Cardiac muscle cell (in vitro differentiated cells and primary cell): ENCODE measurements at places on chromosomes 3 and 15. TPM values are rescaled to one million over a fixed set of nuclear protein-coding genes. Genes with fewer than 3 reads are reported as not detected.

Gene SLC2A2
- total RNA-seq = not detected in 2 replicates

- DNase-seq = no peak
Observed at GRCh38 chr3:184366619-184367289, 5.2 kb downstream of the POLR2H start.

DNA sequence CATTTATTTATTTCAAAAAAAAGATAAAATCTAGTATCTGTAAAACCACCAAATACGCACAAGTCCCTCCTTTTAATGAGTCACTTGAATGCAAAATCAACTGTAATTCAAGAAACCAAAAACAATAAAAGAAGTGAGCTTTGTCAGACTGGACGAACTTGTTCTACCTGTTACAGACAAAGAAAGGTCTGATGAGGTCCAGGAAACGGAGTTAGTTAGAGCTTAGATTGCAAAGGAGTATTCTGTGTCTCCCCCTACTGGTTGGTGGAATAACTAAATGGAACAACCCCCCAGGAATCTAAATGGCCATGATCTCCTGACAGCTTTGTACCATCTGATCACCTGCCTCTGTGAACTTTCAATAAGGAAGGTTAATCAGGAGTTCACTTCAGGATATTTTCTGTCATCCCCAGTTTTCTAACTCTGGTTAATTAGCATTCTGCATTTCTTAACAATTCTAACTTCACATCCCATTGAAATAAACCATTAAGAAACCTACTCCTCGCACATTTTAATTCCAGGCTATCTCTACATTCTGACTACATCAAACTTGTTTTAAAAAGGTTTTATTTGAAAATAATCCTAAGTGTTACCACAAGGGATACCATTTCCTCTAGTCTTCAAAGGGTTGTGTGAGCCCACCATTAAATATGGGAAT lies 333.0 kb upstream of the SATB1 start:
- DNase-seq = peak; percentile 69

- DNase-seq = no peak
Observed at GRCh38 chr15:63565536-63566186, 31.5 kb upstream of the FBXL22 start.

GRCh38 chr3:184333190-184333589 lies 4.2 kb upstream of the FAM131A start:
- no peak for DNase-seq

Gene RASGRP1
- 2.6 and 4.5 TPM in 2 replicates for total RNA-seq

Gene CACNA2D3
- 0.11 and 0.45 TPM in 2 replicates for total RNA-seq

Gene TRIM42
- total RNA-seq = not detected in 2 replicates

DNA sequence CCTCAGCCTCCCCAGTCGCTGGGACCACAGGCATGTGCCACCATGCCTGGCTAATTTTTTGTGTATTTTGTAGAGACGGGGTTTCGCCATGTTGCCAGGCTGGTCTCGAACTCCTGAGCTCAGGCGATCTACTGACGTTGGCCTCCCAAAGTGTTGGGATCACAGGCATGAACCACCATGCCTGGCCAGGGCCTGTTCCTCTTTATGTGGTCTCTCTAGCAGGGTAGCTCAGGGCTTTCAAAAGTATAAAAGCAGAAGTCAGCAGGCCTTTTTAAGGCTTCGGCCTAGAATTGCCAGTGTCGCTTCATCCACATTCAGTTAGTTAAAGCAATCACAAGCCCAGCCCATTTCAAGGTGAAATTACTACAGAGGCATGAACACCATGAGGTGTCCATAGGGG lies 7.6 kb downstream of the VHL start:
- DNase-seq = no peak

DNA sequence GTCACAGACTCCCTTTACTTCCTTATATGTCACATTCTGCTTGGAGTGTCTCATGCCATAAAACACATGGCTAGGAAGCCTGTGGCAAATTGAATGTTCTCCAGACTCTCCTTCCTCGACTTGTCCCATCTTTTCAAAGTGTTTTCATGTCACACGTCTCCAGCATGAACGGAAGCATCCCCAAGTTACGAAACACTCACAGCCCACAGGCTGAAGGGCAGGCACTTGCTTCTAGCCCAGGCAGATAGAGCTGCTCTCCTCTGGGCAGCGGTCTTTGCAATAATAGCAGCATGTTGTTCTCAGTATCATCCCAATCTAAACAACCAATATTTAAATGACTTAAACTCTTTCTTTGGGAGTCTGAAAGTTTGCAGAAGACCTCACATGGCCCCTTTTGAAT lies 85.3 kb upstream of the ADAMTS9 start:
- DNase-seq = no peak

DNA sequence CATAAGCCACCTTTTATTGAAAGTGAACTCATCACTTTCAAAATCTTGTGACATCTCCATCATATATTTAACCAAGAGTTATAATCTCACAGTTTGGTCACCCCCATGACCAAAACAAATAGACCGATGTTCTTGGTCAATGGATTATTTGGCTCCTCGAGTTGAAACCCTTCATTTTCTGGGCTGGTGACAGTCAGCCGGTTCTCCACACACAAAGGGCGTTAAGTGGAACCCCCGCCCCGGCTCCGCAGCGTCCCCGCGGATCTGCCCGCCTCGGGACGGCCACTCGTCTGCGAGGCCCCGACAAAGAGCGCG lies 772 bp downstream of the TSPAN3 start:
- DNase-seq = no peak

- DNase-seq = no peak
Observed at GRCh38 chr3:188241883-188242282, 87.9 kb downstream of the LPP start.

DNA sequence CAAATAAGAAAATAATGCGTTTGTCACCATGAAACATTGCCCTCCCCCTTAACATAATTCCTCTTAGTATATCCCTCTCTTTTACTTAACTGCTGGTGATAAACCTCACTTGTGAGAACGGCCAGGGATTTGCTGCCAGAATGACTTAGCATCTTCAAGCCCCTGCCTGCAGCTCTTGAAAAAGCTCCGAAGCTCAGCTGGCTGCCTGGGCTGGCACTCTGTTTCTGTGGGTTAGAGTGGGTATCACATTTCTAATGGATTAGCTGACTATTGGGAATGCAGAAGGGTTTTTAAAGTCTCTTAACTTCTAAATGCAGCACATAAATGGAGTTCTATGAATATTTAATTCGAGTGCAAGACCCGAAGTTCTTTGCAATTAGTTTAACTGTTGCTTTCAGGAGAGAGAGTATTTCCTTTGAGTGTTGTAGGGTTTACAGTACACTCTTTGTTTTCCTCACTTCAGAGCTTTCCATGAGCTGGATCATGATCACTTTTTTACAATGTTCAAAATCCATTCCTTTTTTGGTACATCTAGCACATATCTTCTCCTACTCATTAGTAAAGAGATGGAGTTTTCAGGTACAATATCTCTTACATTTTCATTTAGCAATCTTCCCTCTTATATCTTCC lies 124.7 kb upstream of the RBMS3 start:
- no peak for DNase-seq

DNA sequence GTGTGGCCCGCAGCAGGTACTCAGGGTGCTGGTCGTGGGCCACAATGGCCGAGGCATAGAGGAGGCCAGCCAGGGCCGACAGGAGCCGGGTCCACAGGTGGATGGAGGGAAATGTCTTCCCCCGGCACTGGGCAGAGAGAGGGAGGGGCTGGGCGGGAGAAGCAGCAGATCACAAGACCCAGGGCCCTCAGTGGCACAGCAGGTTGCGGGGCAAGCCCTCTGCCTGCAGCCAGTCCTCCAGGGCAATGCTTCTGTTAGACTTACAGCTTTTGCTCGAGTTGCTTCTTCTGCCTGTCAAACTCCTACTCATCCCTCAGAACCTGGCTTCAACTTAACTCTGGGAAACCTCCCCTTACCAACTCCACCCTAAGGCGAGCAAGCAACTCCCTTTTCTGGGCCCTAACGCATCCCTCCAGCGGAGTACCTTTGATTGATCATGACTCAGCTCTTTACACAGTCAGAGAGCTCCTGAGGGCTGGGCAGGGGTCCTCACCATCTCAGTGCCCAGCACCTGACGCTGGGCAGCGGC lies 16.0 kb downstream of the TMEM44 start:
- no peak for DNase-seq

Gene THRB
- 0.57 and 0.67 TPM in 2 replicates for total RNA-seq

- DNase-seq = no peak
Observed at GRCh38 chr3:143506190-143506589, 342.1 kb downstream of the SLC9A9 start.

DNA sequence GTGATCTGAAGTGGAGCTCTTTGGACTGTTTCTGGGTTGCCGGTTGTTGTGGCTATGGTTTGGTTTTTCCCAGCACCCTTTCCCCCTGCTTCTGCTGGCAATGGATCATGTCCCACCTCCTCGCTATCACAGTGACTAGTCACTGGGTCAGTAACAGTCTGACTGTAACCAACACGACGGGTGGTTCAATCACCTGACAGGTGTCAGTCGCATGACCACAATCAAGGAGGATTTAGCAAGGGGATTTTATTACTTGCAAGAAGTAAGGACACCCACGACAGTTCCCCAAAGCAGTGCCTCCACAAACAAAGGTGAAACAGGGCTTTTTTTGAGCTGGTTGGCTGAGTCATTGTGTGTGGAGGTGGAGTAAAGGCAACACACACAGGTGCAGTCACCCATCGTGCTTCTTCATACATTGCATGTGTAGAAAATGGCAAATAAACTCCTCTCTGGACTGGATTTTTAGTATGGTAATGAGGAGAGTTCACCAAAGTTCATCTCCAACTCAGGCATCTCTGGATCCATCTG lies 58.8 kb upstream of the FAM3D start:
- DNase-seq = no peak

Gene GOLGA6C
- 0.07 and 0.09 TPM in 2 replicates for total RNA-seq

GRCh38 chr3:133761605-133762484 lies 15.7 kb downstream of the TF start:
- DNase-seq = no peak

Gene LZTFL1
- total RNA-seq = 26.4 and 30.2 TPM in 2 replicates

Gene ARID3B
- total RNA-seq = 60.7 and 69.8 TPM in 2 replicates

Gene MDFIC2
- total RNA-seq = not detected in 2 replicates

- DNase-seq = no peak
Observed at GRCh38 chr3:188672840-188673239, 498.9 kb upstream of the TPRG1 start.

GRCh38 chr3:46553154-46553553 lies 12.9 kb downstream of the LRRC2 start:
- DNase-seq = peak; percentile 36

- no peak for DNase-seq
Observed at GRCh38 chr3:40736943-40737342, 212.2 kb downstream of the ZNF621 start.

Gene SERPINI2
- 0.57 TPM in 1 of 2 replicates, not detected in the other for total RNA-seq

DNA sequence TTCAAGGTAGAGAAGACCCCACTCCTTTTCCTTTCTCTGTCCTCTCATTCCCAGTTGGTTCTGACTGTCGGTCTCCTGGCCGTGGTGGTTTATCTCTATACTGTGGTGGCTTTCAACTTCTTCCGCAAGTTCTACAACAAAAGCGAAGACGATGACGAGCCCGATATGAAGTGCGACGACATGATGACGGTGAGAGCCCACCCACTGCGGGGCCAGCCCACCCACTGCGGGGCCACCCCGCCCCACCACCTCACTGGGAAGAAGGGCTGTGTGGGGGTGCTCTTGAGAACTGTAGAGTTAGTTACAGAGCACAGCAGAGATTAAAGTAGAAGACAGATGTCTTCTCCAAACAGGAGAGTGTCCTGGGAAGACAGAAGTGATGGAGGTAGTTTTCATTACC lies 110.6 kb upstream of the CHRM5 start:
- no peak for DNase-seq

DNA sequence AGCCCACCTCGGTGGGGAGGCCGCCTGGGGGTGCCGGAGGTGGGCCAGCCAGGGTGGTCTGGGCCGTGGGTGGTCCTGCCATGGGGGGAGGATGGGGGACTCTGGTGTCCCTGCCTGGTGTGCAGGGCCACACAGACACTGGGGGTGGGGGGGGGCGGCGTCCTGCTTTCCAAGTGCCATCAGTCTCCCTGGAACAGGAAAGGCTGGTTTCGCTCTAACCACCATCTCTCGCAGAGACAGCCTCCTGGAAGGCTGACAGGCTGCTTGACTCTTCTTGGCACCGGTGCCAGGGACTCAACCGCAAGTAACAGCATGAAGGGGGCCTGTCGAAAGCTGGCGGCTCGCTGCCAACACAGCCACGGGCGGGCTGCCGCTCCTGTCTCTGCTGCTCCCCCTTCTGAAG lies 40.3 kb downstream of the RGMA start:
- DNase-seq = no peak

GRCh38 chr15:47803767-47804166 lies 86.5 kb downstream of the SEMA6D start:
- DNase-seq = no peak

DNA sequence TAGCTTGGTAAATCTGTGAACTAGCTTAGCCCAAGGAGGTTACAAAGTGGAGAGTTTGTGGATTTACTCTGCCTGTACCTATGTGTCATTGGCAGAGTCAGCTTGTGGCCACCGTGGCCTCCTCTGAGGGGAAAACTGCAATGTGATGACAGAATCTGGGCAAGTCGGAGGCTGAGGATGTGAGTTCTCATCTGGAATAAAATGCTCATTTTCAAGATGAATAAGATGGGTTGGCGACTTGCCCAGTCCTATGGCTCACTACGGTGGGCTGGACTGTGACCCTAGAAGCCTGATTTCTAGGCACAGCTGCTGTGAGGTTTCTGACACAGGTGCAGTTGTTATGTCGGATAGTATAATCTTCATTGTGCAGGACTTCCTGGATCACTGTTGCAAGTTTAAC lies 83.7 kb downstream of the ETV5 start:
- no peak for DNase-seq

DNA sequence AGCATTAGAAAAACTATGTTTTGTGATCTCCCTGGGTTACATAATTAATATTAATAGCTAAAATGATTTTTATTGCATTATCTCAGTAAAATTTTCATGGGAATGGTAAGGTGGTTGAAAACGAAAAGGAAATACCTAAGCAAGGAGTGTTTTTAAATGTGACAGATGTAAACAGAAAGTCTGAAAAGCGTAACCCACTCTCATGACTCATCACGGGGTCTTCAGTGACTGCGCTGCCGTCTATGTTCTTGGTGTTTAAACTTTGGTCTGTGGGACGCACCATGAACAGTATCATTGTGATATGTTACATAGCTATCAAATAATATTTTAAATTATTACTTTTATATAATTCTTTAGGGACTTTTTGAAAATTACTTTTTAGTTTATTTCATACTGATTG lies 19.8 kb downstream of the LRCH3 start:
- DNase-seq = no peak

GRCh38 chr3:37115446-37115845 lies 58.9 kb downstream of the LRRFIP2 start:
- DNase-seq = peak; percentile 52

GRCh38 chr3:184676927-184677326 lies 34.9 kb downstream of the MAGEF1 start:
- DNase-seq = no peak

DNA sequence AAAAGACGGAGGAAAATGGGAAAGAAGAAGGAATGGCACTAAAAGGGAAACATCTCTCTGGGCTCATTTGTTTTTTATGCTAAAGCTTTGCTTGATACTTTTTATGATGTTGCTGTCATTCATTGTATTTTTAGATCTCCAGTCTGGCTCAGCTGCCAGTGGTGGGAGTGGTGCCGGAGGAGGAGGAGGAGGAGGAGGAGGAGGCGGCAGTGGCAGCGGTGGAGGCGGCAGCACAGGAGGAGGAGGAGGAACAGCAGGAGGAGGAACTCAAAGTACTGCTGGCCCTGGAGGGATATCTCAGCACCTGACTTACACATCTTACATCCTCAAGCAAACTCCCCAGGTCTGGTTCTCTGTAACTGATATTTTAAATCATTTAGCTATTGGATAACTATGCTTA lies 49.6 kb downstream of the MAP6D1 start:
- DNase-seq = no peak

GRCh38 chr3:196837819-196838420 lies 29.8 kb upstream of the SENP5 start:
- peak; percentile 71 for DNase-seq

Gene PARP15
- not detected in 2 replicates for total RNA-seq

- no peak for DNase-seq
Observed at GRCh38 chr3:171417813-171418212, 42.4 kb downstream of the TNIK start.
